AG04449 (cell line): ENCODE measurements at places on chromosomes 13 and 19.

GRCh38 chr13:31322026-31322425 is 122.3 kb downstream of the B3GLCT start:
- no peak for DNase-seq

DNA sequence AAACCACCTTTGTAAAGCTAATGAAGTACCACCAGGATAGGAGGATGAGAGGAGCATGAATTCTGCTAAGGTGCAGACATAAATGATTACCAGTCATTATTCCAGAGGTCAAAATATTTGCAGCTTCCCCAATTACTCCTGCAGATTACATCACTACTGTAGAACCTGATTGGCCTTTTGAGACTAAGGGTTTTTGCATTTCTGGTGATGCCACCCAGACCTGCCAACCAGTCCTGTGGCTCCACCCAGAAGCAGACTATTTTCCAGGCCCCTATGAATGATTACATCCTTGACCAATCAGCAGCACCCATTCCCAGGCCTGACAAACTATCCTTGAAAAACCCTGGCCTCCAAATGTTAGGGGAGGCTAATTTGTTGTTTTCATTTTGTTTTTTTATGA is 11.2 kb upstream of the KCNC3 start:
- DNase-seq, result no peak

- no peak for DNase-seq
These were observed 343.9 kb downstream of the TBC1D4 start for GRCh38 chr13:75137911-75138571.

GRCh38 chr13:99419591-99420243 is 81.6 kb upstream of the TM9SF2 start:
- no peak for DNase-seq

DNA sequence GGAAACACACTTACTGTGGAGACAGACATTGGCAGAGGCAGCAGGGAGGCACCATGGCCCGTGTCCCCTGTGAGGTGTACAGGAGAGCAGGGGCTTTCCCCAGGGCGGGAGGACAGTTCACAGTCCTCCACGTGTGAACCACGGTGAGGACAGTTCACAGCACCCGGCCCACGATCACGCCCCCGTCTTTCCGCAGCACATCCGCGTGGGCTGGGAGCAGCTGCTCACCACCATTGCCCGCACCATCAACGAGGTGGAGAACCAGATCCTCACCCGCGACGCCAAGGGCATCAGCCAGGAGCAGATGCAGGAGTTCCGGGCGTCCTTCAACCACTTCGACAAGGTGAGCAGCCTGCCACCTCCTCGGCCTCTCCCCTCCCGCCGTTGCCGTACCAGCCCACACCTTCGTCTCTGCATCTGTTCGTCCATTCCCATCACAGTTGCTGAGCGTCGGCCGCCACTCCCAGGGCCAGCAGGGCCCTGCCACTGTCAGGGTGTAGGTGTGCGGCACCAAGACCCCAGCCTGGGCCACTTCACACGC is 17.4 kb downstream of the CAPN12 start:
- DNase-seq, result no peak

DNA sequence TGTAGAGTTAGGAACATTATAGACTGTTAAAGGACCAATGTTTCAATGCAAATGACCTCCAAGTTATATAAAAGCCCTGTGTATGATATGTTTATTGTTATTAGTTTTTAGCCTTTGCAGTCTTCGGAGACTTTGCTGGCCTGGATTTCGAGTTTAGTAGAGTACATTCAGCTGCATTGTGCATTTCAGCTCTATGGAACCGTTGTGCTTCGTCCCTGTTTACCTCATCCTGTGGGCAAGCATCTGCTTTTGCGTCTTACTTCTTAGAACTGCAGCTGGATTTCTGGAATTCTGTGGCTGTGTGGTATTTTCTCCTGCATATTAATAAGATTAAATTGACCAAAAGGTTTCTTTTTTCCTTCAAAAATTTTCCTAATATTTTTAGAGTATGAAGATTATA is 138.6 kb downstream of the KCNRG start:
- no peak for DNase-seq

- DNase-seq, result no peak
These were observed 63.9 kb downstream of the POSTN start for GRCh38 chr13:37534676-37535075.

DNA sequence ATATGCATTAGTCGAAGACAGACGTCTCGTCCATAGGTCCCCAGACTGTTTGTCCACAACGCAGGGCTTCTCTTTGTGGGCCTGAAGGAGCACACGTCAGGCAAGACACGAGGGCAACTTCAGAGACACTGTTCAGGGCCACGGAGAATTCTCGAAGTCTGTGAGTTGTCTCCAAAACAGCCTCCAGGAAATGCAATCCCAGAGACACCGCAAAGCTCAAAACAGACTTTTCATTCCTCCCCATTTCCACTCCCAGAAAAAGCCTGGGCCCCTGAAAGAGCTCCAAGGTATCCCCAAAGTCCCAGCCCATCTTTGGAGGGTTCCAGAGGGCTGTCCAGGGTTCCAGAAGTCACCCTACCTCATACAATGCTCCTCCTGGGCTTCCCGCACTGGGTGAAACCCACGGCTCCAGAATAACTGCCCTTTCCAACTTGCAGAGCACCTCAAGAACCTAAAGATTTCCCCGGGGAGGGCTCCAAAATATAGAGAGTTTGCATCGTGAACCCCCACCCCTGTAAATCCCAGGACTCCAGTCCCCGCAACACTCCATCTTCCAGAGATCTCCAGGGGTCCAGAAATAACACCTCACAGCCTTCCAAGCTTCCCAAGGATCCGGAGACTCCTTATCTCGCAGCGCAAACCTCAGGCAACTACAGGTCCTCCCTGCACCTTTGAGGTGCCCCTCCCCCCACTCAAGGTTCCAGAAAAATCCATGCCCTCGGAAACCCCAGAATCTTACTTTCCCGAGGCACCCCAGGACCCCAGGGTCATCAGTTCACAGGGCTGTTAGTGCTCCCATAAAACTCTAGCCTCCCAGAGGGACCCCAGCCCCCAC is 687 bp upstream of the FTL start:
- DNase-seq, result no peak
